CD8-positive, alpha-beta memory T cell (primary cell): ENCODE measurements at places on chromosomes 2 and 18. TPM values are rescaled to one million over a fixed set of nuclear protein-coding genes. Genes with fewer than 3 reads are reported as not detected.

DNA sequence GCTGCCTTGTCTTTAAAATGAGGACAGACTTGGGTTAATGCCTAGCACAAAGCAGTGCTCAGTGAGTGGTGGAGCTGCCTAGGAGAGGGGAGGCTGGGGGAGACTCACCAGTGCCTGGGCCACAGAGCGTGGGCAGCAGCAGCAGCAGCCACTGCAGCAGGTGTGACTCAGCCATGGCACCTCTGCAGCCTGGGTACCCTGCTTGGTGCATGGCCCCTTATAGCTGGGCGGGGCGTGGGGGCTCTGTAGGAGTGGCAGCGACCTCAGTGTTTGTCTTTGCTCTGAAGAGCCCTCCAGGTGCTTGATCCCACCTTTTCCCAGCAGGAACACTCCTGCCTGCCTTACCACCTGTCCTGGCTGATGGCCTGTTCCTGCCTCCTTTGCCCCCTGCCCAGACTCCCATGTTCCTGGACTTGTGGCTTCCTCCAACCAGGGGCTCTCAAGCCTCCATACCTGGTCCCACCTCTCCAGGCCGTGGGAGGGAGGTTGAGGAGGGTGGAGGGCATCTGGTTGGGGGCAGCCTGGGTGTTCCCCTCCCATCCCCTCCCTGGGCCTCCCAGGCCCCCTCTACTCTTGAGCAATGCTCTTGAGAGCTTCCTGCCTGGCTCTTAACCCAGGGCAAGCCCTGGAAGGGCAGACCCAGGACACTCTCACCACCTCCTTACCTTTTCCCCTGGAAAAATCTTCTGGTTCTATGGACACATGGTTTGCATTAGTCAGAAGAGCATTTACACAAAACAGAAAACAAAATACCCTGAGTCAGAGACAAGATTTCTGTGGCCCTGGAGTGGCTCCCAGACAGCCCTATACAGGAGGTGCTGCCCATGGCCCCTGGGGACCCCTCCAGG lies at the start of gene SFTPB:
Gene SFTPB, minus strand, starts transcription at position 191 of the 848 bp plus-strand sequence. Its CDS starts 16 bp downstream, at position 175.
- H3K27me3 ChIP-seq, result no peaks in the 10 kb centered on the region
- H3K36me3 ChIP-seq, result no peaks in the 10 kb centered on the region

GRCh38 chr18:21194871-21195771 lies 46.9 kb upstream of the GREB1L start:
- H3K4me3 ChIP-seq, result no peak overlapping the region
- H3K36me3 ChIP-seq, result no peaks in the 10 kb centered on the region
- H3K4me1 ChIP-seq, result no peaks in the 10 kb centered on the region
- no peak overlapping the region for H3K27ac ChIP-seq

DNA sequence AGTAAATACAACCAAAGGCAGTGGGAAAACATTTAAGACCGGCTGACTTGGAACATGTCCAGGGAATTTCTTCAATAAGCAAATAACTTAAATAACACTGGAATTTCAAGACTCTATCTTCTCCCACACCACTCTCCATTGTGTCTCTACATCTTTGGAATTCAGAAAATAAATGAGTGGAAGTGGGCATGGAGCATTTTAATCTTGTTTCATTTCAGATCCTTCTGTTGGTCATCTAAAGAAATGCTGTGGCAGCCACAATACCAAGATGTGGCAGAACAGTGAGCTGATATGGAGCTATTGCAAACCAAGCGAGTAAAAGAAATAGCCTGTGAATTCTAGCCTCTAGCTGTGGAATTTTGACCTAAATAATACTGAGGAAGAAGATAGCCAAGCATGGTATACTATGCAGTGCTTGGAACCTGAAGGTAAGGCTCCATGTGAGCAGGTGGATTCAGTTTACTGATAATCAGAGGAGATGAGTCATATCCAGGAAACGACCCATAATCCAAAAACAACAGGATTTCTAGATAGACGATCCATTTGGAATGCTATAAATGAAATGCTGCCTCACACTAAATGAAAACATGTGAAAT lies 157.1 kb upstream of the SCN7A start:
- no peaks in the 10 kb centered on the region for H3K4me1 ChIP-seq
- DNase-seq, result no peak
- no peaks in the 10 kb centered on the region for H3K27me3 ChIP-seq
- H3K4me3 ChIP-seq, result no peak overlapping the region

DNA sequence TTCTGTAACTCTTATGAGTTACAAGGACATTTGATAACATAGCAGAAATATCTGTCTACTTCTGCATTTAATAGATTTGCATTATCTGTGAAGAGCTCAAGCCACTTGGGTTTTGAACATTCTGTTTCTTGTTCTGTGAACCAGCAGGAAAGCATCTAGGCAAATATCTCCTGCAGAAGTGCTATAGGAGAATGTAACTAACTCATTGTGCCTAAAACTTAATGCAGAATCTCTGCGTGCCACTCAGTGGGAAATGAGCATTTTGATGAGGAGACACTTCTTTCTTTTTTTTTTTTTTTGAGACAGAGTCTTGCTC lies 63.5 kb downstream of the MYOM1 start:
- no peaks in the 10 kb centered on the region for H3K27me3 ChIP-seq
- no peak overlapping the region for H3K4me3 ChIP-seq
- no peak overlapping the region for H3K27ac ChIP-seq

GRCh38 chr18:22195052-22195451 lies 25.7 kb downstream of the GATA6 start:
- no peaks in the 10 kb centered on the region for H3K27me3 ChIP-seq
- no peaks in the 10 kb centered on the region for H3K36me3 ChIP-seq
- H3K4me3 ChIP-seq, result no peak overlapping the region
- H3K4me1 ChIP-seq, result no peaks in the 10 kb centered on the region
- DNase-seq, result no peak
- H3K27ac ChIP-seq, result no peak overlapping the region

DNA sequence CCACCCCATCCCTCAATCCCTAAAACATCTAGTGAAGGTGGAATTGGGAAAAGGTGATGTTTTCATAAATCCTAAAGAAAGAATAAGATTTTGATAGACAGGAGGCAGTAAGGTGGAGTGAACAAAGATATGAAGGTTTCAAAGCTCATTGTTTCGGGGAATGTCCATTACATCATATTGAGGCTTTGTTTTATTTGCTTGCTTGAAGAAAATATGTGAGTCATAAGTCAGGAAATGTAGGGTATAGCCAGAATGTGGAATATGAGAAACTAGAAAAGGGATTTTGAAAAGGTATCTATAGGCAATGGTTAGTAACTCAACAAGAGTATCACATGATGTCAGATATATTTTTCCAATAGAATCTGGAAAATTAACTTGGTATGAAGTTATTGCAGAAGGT lies 1178.5 kb upstream of the ACVR2A start:
- no peak overlapping the region for H3K27ac ChIP-seq
- no peaks in the 10 kb centered on the region for H3K36me3 ChIP-seq
- no peaks in the 10 kb centered on the region for H3K27me3 ChIP-seq
- no peaks in the 10 kb centered on the region for H3K4me1 ChIP-seq
- no peak for DNase-seq

Gene WDR54
- 75.5 TPM for total RNA-seq

Gene ACMSD
- not detected for total RNA-seq
